ENCODE measurements at places on chromosomes 3 and 15. TPM values are rescaled to one million over a fixed set of nuclear protein-coding genes. Genes with fewer than 3 reads are reported as not detected.

Gene DMXL2
- total RNA-seq = 46.0 TPM

Gene LXN
- 114 TPM for total RNA-seq

Gene HACD3
- total RNA-seq = 79.6 TPM

GRCh38 chr3:139830817-139831216 is 104.2 kb upstream of the CLSTN2 start:
- no peak for DNase-seq
- no peak overlapping the region for H3K27ac ChIP-seq
- H3K4me1 ChIP-seq = no peaks in the 10 kb centered on the region
- H3K36me3 ChIP-seq = no peaks in the 10 kb centered on the region
- no peaks in the 10 kb centered on the region for H3K27me3 ChIP-seq

DNA sequence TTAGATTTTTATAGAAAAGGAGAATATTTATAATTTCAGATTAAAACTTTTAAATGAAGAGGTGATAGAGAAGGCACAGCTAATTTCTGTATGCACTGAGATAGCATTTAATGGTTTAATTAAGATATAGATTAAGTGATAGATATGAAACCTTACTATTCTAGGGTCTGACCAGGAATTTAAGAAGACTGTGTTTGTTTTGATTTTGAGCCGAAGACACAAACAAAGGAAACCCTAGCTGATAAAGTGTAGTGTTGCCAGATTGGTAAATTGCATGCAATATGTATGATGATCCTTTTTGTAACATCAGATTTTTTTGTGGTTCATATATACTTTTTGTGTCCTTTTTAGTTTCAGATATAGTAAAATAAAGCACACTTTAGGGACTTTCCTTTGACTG is 141.8 kb downstream of the ZPLD1 start:
- H3K4me3 ChIP-seq = no peak overlapping the region
- no peaks in the 10 kb centered on the region for H3K27me3 ChIP-seq
- H3K27ac ChIP-seq = no peak overlapping the region
- H3K4me1 ChIP-seq = no peaks in the 10 kb centered on the region

- peak; percentile 23 for DNase-seq
- H3K4me1 ChIP-seq = no peaks in the 10 kb centered on the region
- peaks cover 14% of the 10 kb centered on the region for H3K36me3 ChIP-seq
- H3K27ac ChIP-seq = no peak overlapping the region
- no peaks in the 10 kb centered on the region for H3K27me3 ChIP-seq
These were observed 101.8 kb downstream of the STT3B start for GRCh38 chr3:31634476-31634875.

DNA sequence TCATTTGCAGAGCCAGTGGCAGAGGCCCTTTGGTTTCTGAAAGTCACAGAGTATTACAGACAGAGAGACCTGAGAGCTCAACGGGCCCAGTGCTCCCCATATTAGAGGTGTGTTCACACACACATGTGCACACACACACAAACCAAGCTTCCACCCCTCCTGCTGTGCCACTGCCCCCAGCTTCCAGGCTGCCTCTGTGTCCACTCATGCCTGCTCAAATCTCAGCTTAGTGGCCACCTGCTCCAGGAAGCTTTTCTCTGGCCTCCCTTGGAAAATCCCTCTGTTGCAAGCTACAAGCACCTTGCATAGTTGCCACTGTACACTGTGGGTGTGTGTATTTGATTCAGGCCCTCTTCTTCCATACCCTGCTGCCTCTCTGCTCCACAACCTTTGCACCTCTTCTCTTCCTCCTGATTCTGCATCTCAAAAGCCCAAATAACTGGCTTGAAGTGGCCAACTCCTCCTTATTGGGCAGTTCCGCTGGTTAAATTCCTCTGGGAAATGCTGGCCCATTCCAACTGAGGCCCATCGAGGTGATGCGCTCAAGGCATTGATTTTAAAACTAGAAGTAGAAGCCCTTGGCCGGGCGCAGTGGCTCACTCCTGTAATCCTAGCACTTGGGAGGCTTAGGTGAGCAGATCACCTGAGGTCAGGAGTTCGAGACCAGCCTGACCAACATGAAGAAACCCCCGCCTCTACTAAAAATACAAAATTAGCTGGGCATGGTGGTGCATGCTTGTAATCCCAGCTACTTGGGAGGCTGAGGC is 23.0 kb downstream of the MESD start:
- no peak overlapping the region for H3K27ac ChIP-seq
- H3K36me3 ChIP-seq = peaks cover 4% of the 10 kb centered on the region
- H3K4me3 ChIP-seq = no peak overlapping the region
- H3K27me3 ChIP-seq = no peaks in the 10 kb centered on the region

DNA sequence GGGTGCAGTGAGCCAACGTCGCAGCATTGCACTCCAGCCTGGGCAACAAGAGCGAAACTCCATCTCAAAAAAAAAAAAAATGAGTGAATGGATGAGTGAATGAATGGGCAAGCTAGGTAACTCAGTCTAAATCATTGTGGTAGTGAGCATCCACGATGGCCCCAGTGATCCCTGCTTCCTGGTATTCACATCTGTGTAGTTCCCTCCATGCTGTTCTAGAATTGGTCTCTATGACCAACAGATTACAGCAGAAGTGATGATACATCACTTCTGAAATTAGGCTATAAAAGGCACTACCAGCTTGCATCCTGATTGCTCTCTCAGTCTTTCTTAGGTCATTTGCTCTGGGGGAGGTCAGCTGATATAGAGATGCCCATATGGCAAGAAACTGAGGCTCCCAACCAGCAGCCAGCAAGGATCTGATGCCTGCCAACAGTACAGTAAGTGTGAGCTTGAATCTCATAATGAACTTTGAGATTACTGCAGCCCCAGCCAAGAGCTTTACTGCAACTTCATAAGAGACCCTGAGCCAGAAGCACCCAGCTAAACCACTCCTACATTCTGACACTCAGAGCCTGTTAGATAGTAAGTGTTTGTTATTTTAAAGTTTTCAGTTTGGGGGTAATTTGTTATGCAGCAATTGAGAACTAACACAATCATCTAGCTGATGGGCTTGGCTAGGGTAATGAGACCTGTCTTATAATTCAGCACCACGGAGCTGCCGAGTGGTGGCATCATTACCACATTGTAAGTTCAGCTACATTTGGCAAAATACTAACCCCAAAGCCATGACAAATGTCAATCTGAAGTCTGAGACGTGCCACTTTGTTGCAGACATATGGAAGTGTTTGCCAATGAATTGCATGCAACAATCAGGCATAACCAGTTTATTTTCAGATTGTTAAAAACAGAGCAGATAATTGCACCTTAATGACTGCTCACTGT is 53.0 kb downstream of the KLHL6 start:
- peaks cover 8% of the 10 kb centered on the region for H3K27me3 ChIP-seq
- no peaks in the 10 kb centered on the region for H3K36me3 ChIP-seq
- no peak overlapping the region for H3K4me3 ChIP-seq
- no peaks in the 10 kb centered on the region for H3K4me1 ChIP-seq
- DNase-seq = no peak

- no peaks in the 10 kb centered on the region for H3K27me3 ChIP-seq
- H3K36me3 ChIP-seq = peaks cover 74% of the 10 kb centered on the region
- peaks cover 28% of the 10 kb centered on the region for H3K4me1 ChIP-seq
- DNase-seq = no peak
- H3K27ac ChIP-seq = no peak overlapping the region
- no peak overlapping the region for H3K4me3 ChIP-seq
These were observed 5.2 kb downstream of the CDV3 start for GRCh38 chr3:133578548-133579191.

DNA sequence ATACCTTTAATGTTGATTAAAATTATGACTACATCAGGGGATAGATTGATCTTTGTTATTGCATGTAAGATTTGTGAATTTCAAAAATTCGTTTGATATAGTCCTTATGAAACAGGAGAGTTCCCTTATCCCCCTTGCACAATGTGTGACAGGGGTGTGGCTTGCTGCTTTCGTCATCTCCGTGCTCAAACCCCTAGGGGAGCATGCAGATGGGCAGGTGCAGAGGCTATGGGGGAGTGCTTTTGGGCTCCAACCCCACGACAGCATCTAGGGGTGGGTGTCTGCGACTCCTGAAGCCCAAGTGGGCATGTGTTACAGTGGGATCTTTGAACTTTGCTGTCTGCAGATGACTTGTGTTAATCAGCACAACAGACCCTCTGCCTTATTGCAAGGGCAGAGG is 360.1 kb upstream of the GOLIM4 start:
- no peak for DNase-seq
- no peak overlapping the region for H3K4me3 ChIP-seq
- no peaks in the 10 kb centered on the region for H3K4me1 ChIP-seq

- no peak overlapping the region for H3K27ac ChIP-seq
These were observed 718.2 kb downstream of the SI start for GRCh38 chr3:164360078-164360578.

DNA sequence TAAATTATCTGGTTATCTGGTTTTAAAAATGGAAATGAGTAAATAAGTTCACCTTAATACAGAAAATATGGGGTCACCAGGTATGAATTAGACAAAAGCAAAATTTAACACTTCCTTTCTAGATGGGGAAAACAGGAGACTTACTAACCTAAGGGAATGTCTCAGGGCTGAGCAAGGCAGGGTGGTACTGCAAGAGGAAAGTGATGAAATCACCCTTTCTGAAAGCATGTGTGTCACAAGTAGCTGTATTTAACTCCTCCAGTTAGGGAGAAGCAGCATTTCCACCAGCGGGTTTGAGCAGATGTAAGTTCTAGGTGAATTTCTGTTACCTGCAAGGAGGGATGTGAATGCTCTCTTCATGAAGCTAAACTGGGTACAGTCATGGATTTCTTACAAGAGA is 629.1 kb downstream of the MECOM start:
- H3K36me3 ChIP-seq = no peaks in the 10 kb centered on the region
- no peaks in the 10 kb centered on the region for H3K27me3 ChIP-seq
- H3K4me3 ChIP-seq = no peak overlapping the region
- no peak overlapping the region for H3K27ac ChIP-seq
- no peak for DNase-seq
- H3K4me1 ChIP-seq = no peaks in the 10 kb centered on the region

DNA sequence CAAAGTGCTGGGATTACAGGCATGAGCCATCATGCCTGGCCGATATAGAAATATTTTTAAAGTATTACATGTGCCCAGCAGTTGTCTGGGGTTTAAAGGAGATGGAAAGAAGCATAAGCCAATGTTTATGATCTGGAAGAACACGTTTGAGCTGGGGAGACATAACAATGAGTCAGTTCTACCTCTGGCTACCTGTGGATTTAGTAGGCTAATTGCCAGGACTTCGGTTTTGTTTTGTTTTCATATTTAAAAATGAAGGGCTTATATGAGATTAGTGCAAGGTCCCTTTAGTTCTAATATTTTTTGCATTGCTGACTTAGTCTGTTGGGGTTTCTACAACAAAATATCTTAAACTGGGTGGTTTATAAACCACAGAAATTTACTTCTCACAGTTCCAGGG is 22.9 kb upstream of the TNFSF10 start:
- H3K4me1 ChIP-seq = peaks cover 17% of the 10 kb centered on the region
- no peak for DNase-seq
- H3K27me3 ChIP-seq = no peaks in the 10 kb centered on the region
- H3K36me3 ChIP-seq = no peaks in the 10 kb centered on the region
- H3K4me3 ChIP-seq = no peak overlapping the region
- H3K27ac ChIP-seq = no peak overlapping the region

Measured in osteoblast (primary cell).